ENCODE measurements at places on chromosomes 5 and 9.

GRCh38 chr5:54558362-54558761 is 40.8 kb downstream of the SNX18 start:
- no peak for DNase-seq

GRCh38 chr5:139611703-139612584 is 36.2 kb upstream of the CXXC5 start:
- DNase-seq = no peak

GRCh38 chr5:56819060-56819881 is 3.9 kb downstream of the MAP3K1 start:
- DNase-seq = no peak

DNA sequence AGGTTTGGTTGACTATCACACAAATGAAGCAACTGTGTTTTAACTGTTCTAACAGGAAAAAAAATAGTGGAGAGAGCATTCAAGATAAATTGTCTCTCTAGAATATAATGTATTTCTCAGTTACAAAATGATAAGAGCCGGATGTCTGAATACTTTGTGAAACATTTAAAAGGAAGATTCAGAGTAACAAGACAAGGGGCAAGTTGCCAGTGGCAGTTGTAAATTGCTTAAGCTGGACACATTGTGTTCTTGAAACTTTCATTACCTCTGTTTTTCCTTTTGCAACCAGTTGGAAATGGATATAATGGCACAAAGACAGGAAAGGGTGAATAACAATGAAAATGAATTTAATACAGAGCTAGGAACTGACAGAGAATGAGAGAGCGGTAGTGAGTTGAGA is 15.2 kb upstream of the TBCA start:
- no peak for DNase-seq
